Stimulated activated CD4-positive, alpha-beta T cell treated with anti-CD3 and anti-CD28 coated beads, TNF-alpha, amount 100 ng/mL, for 24 hours (primary cell): ENCODE measurements at places on chromosomes 7 and 10.

- DNase-seq, result no peak
Observed at GRCh38 chr7:151586531-151587260, 67.0 kb upstream of the RHEB start.

DNA sequence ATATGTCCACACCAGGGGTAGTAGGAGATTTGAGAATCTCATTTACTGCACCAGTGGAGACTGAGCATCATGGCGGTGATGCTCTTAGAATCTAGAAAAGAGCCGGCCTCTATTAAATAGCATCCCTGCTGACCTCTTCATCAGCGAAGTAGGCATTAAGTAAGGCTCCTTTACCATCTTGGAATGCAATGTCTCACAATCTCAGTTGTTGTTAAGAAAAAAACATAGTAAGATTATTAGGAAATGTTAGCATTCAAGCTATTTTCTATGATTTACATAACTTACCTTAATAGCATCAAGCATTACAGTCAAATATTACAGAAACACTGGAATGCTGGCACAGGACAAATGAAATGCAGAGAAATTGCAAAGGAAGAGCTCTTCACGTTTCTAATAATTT, 54.5 kb downstream of the ORC5 start:
- no peak for DNase-seq

- no peak for DNase-seq
Observed at GRCh38 chr7:826230-826917, 5.9 kb upstream of the SUN1 start.

- no peak for DNase-seq
Observed at GRCh38 chr10:32937911-32938424, 20.1 kb downstream of the ITGB1 start.

- no peak for DNase-seq
Observed at GRCh38 chr10:119237722-119238436, 30.5 kb downstream of the GRK5 start.

DNA sequence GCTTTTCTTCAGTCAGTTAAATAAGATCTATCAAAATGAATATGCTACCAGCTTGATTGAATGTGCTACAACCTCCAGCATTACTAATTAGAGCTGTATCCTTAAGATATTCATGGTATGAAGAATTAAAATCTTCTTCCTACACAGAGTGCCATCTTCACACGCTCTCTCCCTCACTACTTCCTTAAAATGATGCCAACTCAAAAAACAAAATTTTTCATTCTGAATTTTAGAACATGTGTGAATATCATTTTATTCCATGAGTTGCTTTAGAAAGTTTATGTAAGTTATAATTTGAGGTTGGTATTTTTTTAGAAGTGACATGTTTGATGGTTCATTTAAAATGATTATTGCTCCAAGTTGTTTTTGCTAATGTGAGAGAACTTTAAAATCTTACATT, 407.5 kb upstream of the CELF2 start:
- DNase-seq, result no peak

- no peak for DNase-seq
Observed at GRCh38 chr7:2601065-2601464, 30.7 kb upstream of the TTYH3 start.

- DNase-seq, result no peak
Observed at GRCh38 chr7:102456327-102456726, 8.3 kb downstream of the ALKBH4 start.

DNA sequence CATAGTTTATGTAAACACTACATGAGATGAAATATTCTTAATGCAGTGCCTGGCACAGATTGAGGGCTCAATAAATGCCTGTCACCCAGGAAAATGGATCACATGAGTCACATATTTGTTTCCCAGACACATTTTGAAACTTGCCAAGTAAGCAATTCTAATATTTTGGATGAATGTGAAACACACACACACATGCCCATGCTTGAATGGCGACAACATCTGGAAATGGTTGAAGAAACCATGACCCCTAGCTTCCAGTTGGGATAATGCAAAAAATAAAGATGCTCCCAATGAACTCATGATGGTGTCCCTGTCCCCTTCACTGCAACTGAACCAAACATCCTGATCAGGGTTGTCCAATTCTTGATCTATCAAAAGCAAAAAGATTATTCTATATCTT, 797.3 kb downstream of the XPNPEP1 start:
- no peak for DNase-seq

GRCh38 chr10:79057481-79058275, 11.1 kb upstream of the ZMIZ1 start:
- no peak for DNase-seq
